Lower lobe of right lung (tissue), 2 donors: ENCODE measurements at places on chromosomes 7 and 10.

DNA sequence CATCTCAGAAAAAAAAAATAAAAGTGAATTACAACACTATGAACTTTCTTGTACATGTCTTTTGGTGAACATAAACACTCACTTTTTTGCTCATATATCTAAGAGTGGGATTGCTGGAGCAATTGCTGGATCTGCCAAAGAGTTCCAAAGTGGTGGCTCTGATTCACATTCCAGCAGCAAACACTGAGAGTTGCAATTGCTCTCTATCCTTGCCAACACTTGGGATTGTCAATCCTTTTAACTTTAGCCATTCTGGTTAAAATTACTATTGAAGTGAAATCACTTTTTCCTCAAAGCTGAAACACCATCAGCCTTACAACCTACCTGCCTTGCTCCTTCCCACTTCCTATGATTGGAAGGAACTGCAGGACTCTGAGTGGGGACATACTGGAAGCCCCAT lies 70.7 kb downstream of the CDHR3 start:
- no peaks in the 10 kb centered on the region for H3K27me3 ChIP-seq
- H3K4me1 ChIP-seq = peaks cover 6% of the 10 kb centered on the region
- no peak overlapping the region for H3K27ac ChIP-seq
- DNase-seq = no peak
- no peaks in the 10 kb centered on the region for H3K36me3 ChIP-seq

DNA sequence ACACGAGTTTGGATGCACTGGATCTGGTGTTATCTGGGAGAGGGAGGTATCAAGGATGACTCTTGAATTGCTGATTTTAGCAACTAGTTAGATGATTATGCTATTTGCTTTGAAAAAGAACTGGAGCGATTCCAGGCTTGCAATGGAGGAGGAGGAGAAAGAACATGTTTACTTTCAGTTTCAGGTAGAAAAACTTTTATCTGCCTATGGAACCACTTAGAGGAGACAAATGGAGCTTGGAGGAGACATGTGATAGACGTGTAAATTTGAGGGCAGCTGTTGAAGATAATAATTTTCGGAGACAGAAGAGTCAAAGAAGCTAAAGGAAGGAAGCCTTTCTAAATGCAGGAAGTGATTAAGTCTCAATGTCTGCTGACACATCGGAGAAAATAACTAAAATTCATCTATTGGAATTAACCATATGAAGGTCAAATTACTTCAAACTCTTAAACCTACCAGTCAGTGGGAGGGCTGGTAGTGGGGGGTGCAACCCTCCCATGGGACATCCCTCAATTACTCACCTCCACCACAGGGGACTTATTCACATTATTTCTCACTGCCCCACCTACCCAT lies 56.4 kb upstream of the GNAI1 start:
- peak overlapping the region; percentile 47 for H3K4me3 ChIP-seq
- no peak overlapping the region for H3K27ac ChIP-seq
- H3K4me1 ChIP-seq = peaks cover 5% of the 10 kb centered on the region
- no peaks in the 10 kb centered on the region for H3K27me3 ChIP-seq
- no peaks in the 10 kb centered on the region for H3K36me3 ChIP-seq
- no peak for DNase-seq

DNA sequence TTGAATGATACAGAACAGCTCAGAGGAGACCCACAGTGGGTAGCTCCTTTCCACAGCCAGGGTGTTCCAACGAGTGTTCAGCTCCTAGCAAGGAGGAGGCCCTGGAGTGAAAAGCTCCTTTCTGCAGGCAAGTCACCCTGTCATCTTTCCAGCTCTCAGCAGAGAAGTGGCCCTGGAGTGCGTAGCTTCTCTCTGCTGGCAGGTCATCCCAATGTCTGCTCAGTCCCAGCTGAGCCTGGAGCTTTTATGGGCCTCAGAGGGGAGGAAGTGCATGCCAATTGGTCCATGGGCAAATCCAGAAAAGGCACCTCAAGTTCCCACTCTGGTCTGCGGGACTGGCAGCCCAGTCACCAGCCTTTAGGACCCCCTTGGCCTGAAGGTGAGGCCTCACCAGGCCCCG lies 30.8 kb upstream of the ZMYND11 start:
- DNase-seq = no peak
- H3K27me3 ChIP-seq = no peaks in the 10 kb centered on the region
- H3K27ac ChIP-seq = no peak overlapping the region

DNA sequence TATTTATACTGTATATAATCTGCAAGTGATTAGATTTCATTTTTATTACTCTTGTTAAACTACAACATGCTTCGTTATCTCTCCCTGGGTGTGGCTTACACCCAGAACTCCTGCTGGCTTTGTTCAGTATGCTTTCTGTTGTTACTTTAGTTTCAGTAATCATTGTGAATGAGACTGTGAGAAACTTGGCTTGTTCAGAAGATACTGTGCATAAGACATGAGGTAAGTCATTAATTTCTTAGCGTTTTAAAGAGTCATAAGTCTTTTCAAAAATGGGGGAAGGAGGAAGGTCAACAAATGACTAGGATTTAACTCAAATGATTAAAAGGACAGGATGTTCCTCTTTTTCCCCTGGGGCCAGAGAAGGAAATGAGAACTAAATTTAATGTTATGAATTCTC lies 11.6 kb upstream of the ADD3 start:
- no peak for DNase-seq
- H3K4me3 ChIP-seq = no peak overlapping the region
- no peaks in the 10 kb centered on the region for H3K36me3 ChIP-seq
- H3K27me3 ChIP-seq = no peaks in the 10 kb centered on the region
- no peak overlapping the region for H3K27ac ChIP-seq
